ENCODE measurements at places on chromosomes 11 and 22. TPM values are rescaled to one million over a fixed set of nuclear protein-coding genes. Genes with fewer than 3 reads are reported as not detected.
A peak's percentile ranks its signal among the peaks of the same experiment; 100 is the strongest.

The OR4P4 gene
- not detected for total RNA-seq

DNA sequence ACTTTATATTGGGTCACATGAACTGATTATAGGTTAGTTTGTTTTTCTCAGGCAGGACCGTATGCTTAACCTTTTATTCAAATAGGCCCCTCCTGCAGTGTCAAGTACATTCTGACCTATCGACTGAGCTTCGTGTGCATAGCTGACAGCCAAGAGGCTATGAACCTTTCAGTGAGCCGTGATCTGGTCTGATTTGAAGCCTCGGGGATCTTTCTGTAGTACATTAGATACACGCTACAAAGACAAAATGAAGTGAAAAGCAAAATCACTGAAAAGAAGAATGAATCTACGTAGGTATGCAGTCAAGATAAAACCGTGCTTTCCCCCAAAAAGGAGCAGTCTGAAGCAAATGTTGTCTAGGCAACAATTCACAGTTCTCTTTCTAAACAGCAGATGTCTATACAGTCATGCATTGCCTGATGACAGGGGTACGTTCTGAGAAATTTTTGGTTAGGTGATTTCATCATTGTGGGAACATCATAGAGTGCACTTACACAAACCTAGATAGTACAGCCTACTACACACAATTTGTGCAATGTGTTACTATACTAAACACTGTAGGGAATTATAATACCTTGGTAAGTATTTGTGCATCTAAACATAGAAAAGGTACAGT is 18.1 kb downstream of the JHY start:
- DNase-seq = no peak

DNA sequence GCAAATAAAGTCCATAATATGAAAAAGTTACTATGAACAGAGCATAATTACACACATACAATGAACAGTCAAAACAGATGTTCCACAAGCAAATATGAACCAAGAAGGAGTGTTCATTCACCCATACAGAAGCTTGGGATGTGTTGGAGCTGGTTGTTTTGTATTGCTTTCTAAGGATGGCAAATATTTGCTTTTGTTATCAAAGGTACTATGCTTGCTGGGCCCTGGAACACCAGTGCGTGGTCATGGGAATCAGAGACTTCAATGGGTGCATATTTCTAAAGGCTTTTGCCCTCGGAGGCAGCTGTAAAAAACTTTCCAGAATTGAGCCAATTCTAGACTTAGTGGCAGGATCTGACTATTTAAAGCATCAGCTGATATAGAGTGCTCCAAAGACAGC is 85.1 kb downstream of the BARX2 start:
- DNase-seq = no peak

DNA sequence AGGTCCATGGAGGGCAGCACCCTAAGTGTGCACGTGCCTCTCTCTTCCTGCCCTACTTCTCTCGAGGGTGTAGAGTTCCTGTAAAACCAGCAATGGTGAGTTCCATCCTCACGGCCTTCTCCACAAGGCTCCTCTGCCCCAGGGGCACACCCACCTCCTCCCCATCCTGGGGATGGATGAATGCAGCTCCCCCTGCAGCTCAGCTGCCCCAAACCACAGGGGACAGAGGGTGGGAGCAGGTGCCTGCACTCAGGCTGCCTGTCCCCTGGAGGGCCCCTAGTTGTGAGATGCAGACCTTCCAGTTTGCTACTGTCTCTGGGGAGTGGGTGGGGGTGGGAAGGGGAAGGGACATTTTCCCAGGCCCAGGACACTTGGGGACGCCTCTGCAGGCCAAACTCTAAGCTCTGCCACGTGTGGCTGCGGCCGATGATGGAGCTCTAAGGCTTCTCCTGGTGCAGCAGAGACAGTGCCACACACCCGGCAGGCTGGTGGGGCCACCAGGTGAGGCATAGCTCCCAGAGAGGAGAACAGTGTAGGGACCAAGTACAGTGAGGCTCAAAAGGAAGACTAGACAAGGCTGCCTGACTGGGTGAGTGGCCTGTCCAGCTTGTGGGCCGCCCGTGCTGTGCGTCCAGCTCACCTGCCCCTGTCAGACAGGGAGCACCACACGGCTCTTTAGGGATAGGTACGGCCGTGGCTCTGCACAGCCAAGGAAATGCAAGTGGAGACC is 540.9 kb downstream of the TBC1D22A start:
- DNase-seq = no peak

DNA sequence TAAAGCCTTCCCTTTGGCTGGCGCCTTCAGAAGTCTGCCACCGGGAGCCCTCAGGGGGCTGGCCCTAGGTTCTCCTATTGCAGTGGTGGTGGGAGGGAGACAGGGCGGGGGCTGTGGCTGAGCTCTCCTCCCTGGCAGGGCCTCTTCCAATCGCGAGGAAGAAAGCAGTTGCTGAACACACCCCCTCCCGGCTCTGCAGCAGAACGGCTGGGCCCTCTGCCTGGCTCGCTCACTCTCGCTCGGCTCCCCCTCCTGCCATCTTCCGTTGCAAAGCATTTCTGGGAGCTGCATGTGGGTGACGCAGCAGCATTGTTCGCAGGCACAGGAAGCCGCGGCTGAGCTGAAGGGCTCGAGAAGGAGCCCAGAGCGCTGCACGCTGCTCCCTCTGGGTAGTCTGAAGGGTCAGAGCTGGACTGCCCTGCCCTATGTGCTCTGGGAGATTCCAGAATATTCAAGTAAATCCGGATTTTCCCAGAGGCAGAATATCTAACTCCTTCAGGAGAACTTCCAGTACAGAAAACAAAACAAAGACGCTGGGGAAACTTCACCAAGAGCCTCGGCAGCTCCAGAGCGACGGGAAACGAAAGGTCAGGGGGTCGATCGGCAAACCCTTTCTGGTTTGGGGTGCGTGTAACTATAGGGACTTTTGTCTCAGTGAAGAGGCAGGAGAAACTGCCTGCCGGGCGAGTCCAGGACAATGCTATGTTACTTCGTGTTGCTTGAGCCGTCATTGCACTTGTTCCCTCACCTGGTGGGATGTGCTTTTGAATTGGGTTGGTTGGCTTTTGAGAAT is 26.3 kb upstream of the GRK2 start:
- DNase-seq = peak; percentile 99
